Stimulated activated CD4-positive, alpha-beta T cell treated with anti-CD3 and anti-CD28 coated beads, Interleukin-4, amount 100 ng/mL, for 4 hours (primary cell): ENCODE measurements at places on chromosomes 13 and 19.

GRCh38 chr13:98958443-98958794, 19.4 kb downstream of the DOCK9 start:
- DNase-seq = no peak

GRCh38 chr13:28031220-28031895, 42.9 kb upstream of the URAD start:
- no peak for DNase-seq

DNA sequence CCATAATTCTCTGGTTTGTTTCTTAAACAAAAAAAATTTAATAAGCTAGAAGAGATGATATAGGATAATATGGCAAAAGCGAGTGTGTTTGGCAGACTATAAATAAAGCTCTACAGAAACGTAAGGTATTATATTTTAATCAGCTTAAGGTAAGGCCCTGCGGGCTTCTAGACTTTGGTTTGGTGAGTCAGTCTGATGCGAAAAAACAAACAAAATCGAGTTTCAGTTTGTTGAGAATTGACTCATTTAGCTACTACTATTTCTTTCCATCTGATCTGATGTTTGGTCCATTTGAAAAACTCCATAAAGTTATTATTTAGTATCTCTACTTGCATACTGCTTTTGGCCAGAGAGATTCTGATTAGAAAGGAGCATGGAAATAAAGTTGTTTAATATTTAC, 138.0 kb downstream of the MIPEP start:
- DNase-seq = no peak

GRCh38 chr19:54252845-54253244, 4.2 kb downstream of the LILRB5 start:
- no peak for DNase-seq

DNA sequence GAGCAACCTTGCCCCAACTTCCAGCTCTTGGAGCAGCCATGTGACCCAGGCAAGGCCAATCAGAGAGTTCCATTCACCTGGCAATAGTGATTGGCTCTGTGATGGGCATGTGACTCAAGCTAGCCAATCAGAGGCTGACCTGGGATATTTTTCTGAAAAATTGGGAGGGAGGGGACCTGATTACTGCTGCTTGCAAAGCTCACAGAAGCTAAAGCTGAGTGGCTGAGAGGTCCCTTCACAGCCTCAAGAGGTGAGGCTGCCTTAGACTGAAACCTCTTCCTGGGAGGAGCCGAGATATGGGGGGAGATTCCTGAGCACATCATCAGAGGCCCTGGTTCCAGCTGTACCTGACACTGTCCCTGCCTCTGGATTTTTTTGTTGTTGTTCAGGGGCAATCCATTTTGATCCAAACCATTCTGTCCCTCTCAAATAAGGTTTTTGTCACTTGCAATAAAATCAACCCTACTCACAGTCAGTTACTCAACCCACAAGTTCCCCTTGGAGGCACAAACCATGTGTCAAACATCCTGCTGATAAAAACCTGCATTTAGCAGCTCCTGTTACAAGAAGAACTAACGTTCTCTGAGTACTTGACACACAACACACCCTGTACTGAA, 4.8 kb downstream of the CIB3 start:
- no peak for DNase-seq

DNA sequence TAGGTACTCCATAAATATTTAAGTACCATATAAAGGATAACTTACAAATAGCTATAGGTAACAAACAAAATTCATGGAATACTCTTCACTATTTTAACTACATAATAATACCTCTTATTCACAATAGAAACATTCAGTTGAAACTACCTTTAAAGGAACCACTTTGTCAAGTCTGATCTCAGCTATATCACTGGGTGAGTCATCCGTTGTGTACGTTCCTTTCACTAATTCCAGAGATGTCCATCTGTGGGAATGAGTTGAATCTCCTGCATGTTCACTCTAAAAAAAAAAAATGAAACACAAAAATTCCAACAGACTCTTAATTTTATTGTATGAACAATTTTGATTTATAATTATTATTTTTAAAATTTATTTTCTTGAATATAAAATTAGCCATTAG, 149.4 kb upstream of the FBXL3 start:
- DNase-seq = no peak

GRCh38 chr19:15583346-15583745, 31.7 kb upstream of the CYP4F8 start:
- DNase-seq = no peak

- no peak for DNase-seq
Observed at GRCh38 chr13:93628136-93628797, 401.7 kb downstream of the GPC6 start.

DNA sequence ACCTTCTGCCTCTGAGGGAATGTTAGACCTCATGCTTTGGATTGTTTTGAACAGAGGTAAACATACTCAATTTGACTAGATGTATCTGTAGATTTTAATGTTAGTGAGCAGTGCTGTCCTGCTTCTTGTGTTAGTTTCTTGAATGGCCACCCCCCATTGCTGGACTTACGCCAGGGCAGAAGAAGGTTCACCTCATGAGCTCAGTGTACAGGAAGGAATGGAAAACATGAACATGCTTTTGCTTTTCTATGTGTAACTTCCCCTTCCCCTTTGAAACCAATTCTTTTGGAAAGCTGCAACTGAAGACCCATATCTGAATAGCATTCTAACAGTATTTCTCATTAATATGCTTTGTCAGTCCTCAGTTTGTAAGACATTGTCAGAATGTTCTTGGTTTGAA, 32.3 kb downstream of the WASF3 start:
- DNase-seq = no peak
